A549 treated with RU486 at 1 μM for 4 hours (cell line): ENCODE measurements at places on chromosomes 2 and 18. TPM values are rescaled to one million over a fixed set of nuclear protein-coding genes. Genes with fewer than 3 reads are reported as not detected.

GPR155 gene
- total RNA-seq, result 0.09 to 1.5 TPM (median 0.34 TPM) in 5 replicates

SOCS6 gene
- total RNA-seq, result 19.7 to 31.8 TPM (median 31.1 TPM) in 5 replicates

GREB1L gene
- 0.95 to 2.5 TPM (median 2.3 TPM) in 5 replicates for total RNA-seq

TWIST2 gene
- total RNA-seq, result 11.0 to 21.1 TPM (median 20.6 TPM) in 5 replicates

NETO1 gene
- not detected in 5 replicates for total RNA-seq

RAB27B gene
- 11.8 to 14.5 TPM (median 12.8 TPM) in 5 replicates for total RNA-seq

NOSTRIN gene
- 1.7 to 2.3 TPM (median 2.0 TPM) in 5 replicates for total RNA-seq

CDH2 gene
- 29.9 to 52.8 TPM (median 43.0 TPM) in 5 replicates for total RNA-seq

VWA3B gene
- 0.51 to 0.77 TPM (median 0.62 TPM) in 3 of 5 replicates, not detected in the others for total RNA-seq

KCNS3 gene
- total RNA-seq, result 0.87 to 1.3 TPM (median 1.1 TPM) in 5 replicates

E2F6 gene
- 20.5 to 30.7 TPM (median 27.2 TPM) in 5 replicates for total RNA-seq

SLC66A2 gene
- 10.8 to 19.1 TPM (median 16.9 TPM) in 5 replicates for total RNA-seq

SCN9A gene
- 2.5 to 5.7 TPM (median 5.2 TPM) in 5 replicates for total RNA-seq

TMEM198 gene
- total RNA-seq, result 0.47 to 1.3 TPM (median 0.95 TPM) in 5 replicates

SRD5A2 gene
- 0.02 TPM in 2 of 5 replicates, not detected in the others for total RNA-seq

FBXO11 gene
- total RNA-seq, result 19.6 to 57.1 TPM (median 42.0 TPM) in 5 replicates

TSHZ1 gene
- total RNA-seq, result 4.7 to 6.9 TPM (median 6.2 TPM) in 5 replicates

CREG2 gene
- 5.5 to 10.0 TPM (median 8.8 TPM) in 5 replicates for total RNA-seq

RALB gene
- 56.8 to 83.8 TPM (median 71.4 TPM) in 5 replicates for total RNA-seq

PER2 gene
- 2.9 to 4.6 TPM (median 3.6 TPM) in 5 replicates for total RNA-seq

ASB18 gene
- total RNA-seq, result not detected in 5 replicates

NEU4 gene
- 0.13 to 0.34 TPM (median 0.18 TPM) in 4 of 5 replicates, not detected in the other for total RNA-seq

TBR1 gene
- total RNA-seq, result 0.09 to 0.14 TPM in 2 of 5 replicates, not detected in the others

DHRS9 gene
- 2.8 to 5.8 TPM (median 3.7 TPM) in 5 replicates for total RNA-seq

TRIM43 gene
- total RNA-seq, result 0.06 TPM in 1 of 5 replicates, not detected in the others

GPR45 gene
- total RNA-seq, result not detected in 5 replicates

DSG1 gene
- total RNA-seq, result not detected in 5 replicates

EMILIN1 gene
- 0.33 to 0.69 TPM (median 0.57 TPM) in 5 replicates for total RNA-seq

AGXT gene
- total RNA-seq, result not detected in 5 replicates

FLACC1 gene
- 0.20 to 0.32 TPM in 2 of 5 replicates, not detected in the others for total RNA-seq

PRKAG3 gene
- total RNA-seq, result not detected in 5 replicates

NTSR2 gene
- total RNA-seq, result not detected in 5 replicates

ANKRD30BL gene
- not detected in 5 replicates for total RNA-seq

GPR55 gene
- total RNA-seq, result not detected in 5 replicates

SCG2 gene
- total RNA-seq, result 0.82 to 1.5 TPM (median 1.2 TPM) in 5 replicates

INPP1 gene
- total RNA-seq, result 24.5 to 29.4 TPM (median 26.3 TPM) in 5 replicates

BCL11A gene
- 0.31 to 0.54 TPM (median 0.37 TPM) in 3 of 5 replicates, not detected in the others for total RNA-seq

TMEM17 gene
- 3.3 to 5.7 TPM (median 5.4 TPM) in 5 replicates for total RNA-seq

CD8B gene
- total RNA-seq, result not detected in 5 replicates
